Germinal center (tissue), 1 donor: ENCODE measurements at places on chromosomes 4 and X.

- DNase-seq, result no peak
These were observed 57.6 kb downstream of the SHISA3 start for GRCh38 chr4:42454755-42455420.

GRCh38 chr4:124526331-124526730, 186.2 kb downstream of the ANKRD50 start:
- DNase-seq, result no peak

DNA sequence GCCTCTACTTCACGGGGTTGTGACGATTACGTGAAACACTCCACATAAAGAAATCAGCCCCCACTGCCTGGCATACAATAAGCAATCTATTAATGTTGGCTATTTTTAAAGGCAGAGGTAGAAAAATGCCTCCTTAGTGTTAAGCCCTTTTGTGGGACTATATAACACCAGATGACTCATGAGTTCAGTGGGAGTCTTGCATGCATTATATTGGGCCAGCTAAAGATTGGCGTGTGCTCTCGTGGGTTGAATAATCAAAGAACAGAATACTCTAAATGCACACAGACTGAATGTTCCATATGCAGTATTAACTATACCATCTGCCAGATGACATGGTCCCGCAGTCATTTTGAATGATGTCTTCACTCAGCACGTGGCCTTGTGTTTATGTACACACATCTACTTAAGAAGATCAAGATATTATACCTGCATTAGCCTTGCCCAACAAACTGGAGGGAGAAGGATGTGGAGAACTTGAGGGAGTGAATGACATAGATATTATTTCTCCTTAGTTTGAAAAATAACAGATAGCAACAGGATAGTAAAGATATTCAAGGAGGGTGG, 85.0 kb upstream of the MYOZ2 start:
- DNase-seq, result no peak

DNA sequence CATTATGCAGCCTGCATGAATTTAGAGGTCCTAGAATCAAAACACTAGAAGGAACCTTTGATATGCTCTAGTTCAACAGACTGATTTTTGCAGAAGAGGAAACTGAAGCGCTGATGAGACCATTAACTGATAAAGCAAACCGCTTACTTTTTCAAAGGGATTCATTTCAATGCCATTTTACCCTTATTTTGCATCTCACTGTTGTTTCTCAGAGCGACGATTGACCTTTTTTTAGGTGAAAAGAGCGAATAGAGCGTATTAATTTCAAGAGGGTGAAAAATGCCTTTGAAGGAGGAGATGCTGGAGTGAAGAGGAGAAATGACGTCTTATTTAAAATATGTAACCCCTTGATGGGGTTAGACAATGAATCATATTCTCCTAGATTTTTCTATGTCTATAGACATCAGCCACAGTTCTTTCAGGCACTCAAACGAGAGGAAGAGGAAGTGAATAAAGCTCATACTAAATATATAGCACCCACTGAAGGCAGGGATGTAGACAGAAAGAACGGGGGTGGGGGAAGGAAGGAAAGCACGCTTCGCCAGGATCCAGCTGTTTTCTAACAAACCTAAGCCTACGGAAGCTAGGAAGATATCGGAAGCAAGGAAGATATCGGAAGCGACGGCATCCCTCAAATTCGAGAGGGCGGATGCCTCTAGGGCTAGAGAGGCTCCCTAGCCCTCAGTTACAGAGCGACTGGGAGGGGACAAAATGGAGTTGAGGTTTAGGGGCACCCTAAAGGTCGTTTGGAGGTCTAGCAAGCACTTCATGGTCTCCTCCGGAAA, 848 bp downstream of the ACSL4 start:
- DNase-seq, result peak; percentile 23

DNA sequence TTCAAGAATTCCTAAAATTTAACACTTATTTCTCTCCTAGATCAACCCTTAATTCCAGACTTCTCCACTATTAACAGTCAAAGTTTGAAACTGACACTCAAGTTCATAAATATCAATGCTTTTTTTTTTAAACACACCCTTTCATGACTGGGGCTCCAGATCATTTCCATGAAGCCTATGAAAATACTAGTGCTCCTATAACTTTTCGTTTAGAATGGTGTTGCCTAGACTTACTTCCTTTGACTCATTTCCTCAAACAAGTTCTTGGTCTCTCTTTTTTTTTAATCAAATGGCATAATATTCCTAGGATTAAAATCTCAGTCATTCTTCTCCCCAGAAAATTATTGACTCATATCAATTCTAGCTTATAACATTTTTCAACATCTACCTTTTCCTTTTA, 13.1 kb downstream of the ZMAT1 start:
- DNase-seq, result no peak

DNA sequence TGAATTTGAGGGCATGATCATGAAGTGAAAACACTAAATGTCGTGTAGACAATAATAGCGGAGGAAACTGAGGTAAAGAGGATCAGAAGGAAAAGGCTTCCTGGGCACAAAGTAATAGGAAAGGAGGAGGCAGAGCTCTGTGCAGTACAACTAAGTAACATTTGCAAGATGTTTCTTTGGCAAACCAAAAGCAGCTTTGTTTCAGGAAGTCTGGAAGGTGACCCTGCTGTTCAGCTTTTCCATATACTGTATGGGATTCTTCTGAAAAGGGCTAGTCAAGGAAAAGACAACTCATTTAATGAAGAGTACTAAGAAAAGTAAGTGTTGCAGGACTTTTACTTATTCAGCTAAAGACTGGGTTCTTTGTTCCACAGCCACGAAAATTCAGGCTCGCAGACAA, 463.1 kb downstream of the PCDH7 start:
- DNase-seq, result no peak

DNA sequence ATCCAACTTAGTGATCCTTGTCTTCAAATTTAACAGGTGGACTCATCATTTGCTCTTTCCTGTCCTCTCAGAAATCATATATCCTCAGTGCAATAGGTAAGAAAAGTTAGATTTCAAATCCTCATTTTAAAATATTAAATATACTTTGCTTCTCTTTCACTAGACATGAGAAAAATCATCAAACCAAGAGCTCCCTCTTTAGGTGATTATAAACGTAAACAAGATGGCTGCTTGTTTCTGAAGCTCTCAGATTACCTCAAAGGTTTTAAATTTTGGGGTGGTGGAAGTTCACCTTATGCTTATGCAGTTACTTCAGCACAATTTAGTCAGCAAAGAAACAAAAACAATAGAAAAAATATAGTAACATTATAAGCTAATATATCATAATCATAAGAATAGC, 27.3 kb downstream of the CSN3 start:
- no peak for DNase-seq

DNA sequence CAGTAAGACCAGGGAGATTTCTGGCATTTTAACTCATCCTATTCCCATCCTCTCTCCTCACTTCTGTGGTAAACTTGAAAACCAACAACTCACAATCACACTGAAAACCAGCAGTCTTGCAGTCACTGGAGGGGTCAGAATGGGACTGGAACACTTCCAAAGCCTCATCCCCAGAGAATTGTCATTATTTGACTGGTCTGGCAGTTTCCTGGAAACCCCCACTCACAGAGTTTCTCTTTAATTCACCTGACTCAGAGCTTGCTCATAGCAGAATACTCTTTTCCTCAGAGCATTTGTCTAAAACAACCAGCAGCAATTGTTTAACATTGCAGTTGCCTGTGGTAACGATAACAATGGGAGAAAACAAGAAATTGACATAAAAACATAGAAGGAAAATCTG, 7.3 kb upstream of the RAB9B start:
- no peak for DNase-seq

GRCh38 chr4:6917461-6918271, 8.0 kb downstream of the TBC1D14 start:
- peak; percentile 67 for DNase-seq

GRCh38 chrX:153818571-153819383, 11.6 kb downstream of the PDZD4 start:
- DNase-seq, result peak; percentile 59

DNA sequence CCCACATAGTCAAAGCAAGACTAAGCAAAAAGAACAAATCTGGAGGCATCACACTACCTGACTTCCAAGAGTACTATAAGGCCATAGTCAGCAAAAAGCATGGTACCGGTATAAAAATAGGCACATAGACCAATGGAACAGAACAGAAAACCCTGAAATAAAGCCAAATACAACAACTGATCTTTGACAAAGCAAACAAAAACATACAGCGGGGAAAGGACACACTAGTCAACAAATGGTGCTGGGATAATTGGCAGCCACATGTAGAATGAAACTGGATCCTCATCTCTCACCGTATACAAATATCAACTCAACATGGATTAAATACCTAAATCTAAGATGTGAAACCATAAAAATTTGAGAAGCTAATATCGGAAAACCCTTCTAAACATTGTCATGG, 819.3 kb upstream of the FRG1 start:
- DNase-seq, result no peak

GRCh38 chrX:154730253-154730891, 20.5 kb downstream of the GAB3 start:
- no peak for DNase-seq

GRCh38 chr4:3257556-3258482, 8.9 kb downstream of the MSANTD1 start:
- DNase-seq, result peak; percentile 71

- no peak for DNase-seq
These were observed 330.1 kb upstream of the DKK2 start for GRCh38 chr4:107366016-107366735.

DNA sequence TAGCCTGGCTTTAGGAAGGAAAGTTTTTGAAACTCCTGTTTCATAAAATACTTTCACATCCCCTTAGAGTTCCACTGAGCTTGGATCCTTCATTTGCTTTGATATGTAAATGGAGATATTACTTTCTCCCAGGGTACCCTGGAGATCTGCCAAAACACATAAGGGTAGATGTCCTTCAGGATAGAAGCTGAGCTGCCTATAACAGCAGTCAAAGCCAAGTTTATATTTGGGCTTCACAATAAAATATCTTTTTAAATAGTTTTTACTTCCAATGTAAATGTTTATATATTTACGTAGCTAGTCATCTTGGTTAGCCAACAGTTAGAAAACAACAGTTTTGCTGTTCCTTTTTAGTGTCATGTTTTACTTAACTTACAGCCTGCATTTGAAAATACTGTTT, 742.3 kb upstream of the POU3F4 start:
- no peak for DNase-seq

- DNase-seq, result no peak
These were observed 60.0 kb downstream of the FHDC1 start for GRCh38 chr4:152996111-152996571.

- DNase-seq, result no peak
These were observed 249.2 kb upstream of the RPS6KA3 start for GRCh38 chrX:20515841-20516461.

DNA sequence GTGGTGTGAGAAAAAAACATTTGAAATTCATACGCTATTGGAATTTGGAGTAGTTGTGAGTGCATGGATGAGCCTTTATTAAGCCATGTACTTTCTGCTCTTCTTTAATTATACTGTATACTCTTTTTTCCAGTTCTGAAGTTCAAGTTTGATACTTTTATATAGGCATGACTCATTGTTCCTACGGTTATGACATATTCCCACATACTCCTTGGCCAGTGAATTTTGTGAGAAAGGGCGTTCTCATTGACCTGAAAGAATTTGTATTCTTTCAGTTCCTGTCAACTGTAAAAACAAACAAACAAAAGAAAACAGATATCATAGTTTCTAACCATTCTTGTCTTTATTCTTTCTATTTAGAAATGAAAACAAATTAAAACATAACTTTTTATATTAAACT, 407.3 kb downstream of the MAPK10 start:
- DNase-seq, result no peak

DNA sequence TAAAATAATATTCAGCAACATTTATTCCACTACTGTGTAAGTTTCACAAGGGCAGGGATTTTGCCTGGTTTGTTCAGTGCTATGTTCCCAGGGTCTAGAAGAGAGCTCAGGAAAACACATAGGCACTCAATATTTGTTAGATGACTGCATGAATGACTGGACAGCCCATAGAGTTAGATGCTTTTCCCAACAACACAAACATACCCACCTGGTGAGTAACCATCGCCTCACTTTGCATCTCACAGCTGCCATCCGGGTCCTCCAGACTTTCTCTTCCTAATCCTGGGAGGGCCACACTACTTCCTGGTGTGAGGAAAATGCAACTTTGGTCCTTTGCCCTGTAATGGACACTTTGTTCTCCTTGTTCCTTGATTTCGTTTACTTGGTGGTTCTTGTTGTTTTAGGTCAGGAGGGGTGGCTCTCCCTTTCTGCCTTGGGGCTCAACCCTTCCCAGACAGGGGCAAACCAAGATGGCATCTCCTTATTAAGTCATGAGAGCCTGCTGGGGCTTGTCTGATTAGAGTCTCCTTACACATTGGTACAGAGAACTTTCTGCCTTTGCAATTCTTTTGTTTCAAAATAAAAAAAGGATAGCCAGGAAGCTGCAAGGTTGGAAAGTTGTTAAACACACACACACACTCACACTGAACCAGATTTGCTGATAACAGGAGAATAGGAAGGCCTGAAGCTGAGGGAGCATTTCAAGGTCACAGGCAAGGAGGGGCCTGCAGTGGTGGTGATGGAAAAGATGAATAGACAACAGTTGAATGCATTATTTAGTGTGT, 190.6 kb downstream of the MID1IP1 start:
- no peak for DNase-seq

DNA sequence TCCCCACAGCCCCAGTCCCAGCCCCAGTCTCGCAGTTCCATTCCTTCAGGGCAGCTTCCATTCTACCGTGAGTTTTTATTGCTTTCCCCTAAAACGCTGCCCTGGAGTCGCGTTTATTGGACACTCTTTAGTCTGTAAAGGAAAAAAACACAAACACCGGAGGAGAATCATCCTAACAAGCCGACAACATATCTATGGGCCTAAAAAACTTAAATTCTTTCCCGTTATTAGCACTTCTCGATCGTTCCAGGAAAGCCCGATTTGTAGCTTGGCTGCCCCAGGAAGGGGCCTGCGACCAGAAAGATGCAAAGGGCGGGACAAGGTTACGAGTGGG, 178.5 kb downstream of the CBR4 start:
- DNase-seq, result peak; percentile 5

GRCh38 chr4:89324671-89325070, 17.1 kb upstream of the GPRIN3 start:
- peak; percentile 59 for DNase-seq

GRCh38 chr4:31946456-31946855, 1226.3 kb downstream of the PCDH7 start:
- DNase-seq, result no peak

GRCh38 chr4:110618581-110619462, 4.1 kb downstream of the PITX2 start:
- DNase-seq, result no peak
